T-helper 2 cell (primary cell): ENCODE measurements at places on chromosomes 2 and 18.
A peak's percentile ranks its signal among the peaks of the same experiment; 100 is the strongest.

DNA sequence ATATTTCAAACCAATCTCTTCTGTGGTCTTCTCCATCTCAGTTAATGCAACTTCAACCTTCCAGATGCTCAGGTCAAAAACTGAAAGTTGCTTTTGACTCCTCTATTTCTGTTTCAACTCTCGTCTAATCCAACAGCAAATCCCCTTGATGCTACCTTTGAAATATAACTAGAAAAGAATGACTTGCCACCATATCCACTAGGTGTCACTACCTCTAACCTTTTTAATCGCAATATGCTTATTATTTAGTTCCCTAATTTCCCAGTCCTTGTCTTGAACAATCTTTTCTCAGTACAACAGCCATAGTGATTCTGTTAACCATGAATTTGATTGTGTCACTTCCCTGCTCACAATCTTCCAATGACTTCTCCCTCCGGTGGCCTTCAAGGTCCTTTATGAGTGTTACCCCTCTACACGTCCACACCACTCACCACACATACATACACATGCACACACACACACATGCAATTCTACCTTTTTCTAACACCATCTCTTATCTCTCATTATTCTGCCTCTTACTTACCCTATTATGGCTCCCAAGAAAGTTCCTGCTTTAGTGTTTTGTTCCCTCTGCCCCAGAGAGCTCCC, 245.5 kb upstream of the KCNJ3 start:
- no peak for DNase-seq

DNA sequence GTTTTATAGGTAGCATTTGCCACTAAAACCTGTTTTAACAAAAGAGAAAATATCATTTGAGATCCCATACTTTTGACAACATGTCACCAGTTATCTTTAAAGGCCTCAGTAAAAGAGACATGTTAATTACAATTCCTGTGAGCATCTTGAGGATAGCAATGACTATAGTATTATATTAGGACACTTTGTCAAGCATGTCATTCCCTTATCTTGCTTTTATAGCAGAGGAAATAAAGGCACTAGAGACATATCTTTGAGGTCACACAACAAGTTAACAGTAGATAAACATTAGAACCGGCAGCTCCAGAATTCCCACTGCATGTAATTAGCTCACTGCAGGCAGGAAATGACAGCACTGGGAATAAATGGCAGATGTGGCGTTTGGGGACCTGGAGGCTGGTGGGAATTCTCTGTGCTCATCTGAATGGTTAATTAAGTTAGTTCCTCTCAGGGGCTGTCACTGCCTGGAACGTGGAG, 25.9 kb downstream of the LYPD6B start:
- DNase-seq: no peak

- DNase-seq: no peak
These were observed 47.2 kb upstream of the STON1 start for GRCh38 chr2:48482769-48483168.

- DNase-seq: no peak
These were observed 187.2 kb downstream of the INO80D start for GRCh38 chr2:205898744-205899143.

DNA sequence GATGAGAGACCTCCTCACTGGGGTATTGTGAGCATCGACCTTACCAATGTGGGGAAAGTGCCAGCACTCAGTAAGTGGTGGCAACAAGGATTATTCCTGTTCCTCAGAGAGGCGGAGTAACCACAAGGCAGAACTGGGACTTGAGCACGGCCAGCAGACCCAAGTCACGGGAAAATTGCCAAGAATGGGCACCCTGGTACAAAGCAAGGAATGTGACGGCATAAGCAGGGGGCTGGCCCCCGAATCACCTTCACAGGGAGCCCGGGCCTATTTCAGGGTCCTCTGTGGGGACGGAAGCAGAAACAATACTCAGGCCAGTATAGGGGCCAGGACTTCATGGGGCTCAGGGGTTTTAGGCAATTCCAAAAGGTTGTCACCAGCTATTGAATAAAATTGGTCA, 25.4 kb downstream of the CENPA start:
- DNase-seq: no peak

- no peak for DNase-seq
These were observed 514.7 kb upstream of the CDH7 start for GRCh38 chr18:65235966-65236624.

DNA sequence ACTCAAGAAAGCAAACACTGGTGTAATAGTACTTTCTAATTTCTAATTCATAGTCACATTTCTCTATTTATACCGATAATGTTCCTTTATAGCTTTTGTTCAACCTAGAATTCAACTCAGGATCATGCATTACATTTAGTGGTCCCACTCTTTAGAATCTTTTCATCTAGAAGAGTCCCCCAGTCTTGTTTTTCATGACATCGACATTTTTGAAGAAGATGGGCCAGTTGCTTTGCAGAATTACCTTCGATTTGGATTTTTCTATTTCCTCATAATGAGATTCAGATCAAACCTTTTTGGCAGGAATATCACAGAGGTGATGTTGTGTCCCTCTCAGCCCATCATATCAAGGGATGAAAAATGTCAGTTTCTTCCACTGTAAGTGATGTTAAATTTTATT, 35.3 kb downstream of the KIAA2012 start:
- DNase-seq: no peak

GRCh38 chr2:127437781-127438726, 19.8 kb downstream of the PROC start:
- no peak for DNase-seq

GRCh38 chr2:179239838-179240237, 24.8 kb downstream of the SESTD1 start:
- DNase-seq: no peak

GRCh38 chr18:49572611-49573345, 10.9 kb downstream of the LIPG start:
- no peak for DNase-seq

DNA sequence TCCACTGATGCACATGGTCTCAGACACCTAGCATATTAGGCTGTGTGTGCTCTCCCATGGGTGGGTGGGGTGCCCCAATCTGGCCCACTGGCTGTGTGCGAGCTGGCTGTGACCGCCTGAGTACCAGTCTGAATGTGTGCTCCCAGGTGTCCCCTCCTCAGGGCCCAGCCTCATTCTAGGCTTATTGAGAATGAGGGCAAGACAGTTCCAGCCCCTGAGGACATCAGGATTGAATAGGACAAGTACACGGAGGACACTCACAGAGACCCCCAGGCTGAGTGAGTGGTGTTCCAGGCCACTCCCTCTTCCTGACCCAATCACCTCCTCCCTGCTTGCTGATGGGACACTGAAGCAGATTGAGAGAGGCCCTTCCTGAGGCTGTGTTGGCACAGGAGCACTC, 116.1 kb upstream of the RAB6C start:
- no peak for DNase-seq

DNA sequence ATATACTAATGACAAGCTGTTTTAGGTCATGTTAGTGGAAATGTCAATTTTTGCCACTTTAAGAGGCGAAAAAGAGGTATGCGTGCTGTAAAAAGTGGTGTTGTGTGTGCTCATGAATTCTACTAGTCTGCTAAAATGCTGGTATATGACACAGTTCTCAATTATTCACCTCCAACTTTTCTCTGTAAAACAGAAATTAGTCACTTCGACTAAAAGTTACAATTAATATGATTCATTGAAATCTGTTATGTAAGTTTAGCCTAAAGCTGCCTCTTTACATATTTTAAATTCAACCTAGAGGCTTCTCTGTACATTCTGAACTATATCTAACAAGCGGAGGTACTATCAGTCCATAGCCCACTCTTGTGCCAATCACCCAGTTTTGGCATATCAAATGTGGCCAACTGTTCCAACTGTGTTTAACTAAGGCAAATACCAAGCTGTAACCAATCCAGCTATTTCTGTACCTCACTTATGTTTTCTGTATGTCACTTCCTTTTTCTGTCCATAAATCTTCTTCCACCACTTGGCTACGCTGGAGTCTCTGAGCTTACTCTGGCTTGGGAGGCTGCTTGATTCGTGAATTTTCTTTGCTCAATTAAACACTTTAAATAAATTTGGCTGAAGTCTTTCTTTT, 20.8 kb downstream of the BAZ2B start:
- DNase-seq: no peak

DNA sequence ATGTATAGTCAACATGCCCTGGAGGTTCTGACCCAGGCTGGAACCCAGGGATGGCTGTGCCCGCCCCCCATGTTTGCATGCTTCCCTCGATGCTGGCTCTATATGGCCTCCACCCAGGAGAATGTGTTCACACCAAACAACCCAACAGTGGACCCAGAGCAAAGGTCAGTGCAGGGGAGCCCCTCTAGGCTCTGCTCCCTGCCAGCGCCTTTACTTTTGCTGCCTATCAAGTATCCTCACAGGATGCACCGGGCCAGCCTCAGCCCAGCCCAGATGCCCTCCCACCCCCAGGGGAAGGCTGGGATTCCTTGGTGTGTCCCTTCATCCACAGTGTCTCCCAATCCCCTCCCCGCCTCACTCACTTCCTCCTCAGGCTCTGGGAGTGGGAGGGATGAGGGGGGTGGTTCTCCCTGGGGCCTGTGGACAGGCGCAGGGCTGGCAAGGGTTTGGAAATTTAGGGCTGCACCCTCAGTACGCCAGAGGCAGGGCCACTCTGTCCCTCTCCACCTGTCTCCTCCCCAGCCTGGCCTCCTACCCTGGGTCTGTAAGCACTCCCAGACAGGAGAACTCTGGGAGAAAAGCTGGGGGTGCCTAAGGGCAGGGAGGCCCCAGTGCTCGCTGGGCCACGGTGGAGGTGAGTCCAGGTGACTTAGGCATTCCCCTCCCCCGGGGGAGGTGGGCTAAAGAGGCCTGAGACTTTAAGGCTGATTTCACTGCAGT, 2.3 kb downstream of the ATP6V1B1 start:
- no peak for DNase-seq

DNA sequence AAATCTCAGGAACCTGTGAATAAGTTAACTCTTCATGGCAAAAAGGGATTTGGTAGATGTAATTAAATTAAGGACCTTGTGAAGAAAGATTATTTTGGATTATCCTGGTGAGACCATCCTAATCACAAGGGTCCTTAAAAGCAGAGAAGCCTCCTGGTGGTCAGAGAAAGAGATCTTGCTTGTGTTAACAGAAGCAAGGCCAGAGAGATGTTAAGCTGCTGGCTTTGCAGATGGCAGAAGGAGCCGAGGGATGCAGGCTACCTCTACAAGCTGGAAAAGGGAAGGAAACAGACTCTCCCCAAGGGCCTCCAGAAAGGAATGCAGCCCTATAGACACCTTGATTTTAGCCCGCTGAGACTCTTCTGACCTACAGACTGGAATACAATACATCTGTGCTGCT, 197.0 kb downstream of the STK39 start:
- no peak for DNase-seq

DNA sequence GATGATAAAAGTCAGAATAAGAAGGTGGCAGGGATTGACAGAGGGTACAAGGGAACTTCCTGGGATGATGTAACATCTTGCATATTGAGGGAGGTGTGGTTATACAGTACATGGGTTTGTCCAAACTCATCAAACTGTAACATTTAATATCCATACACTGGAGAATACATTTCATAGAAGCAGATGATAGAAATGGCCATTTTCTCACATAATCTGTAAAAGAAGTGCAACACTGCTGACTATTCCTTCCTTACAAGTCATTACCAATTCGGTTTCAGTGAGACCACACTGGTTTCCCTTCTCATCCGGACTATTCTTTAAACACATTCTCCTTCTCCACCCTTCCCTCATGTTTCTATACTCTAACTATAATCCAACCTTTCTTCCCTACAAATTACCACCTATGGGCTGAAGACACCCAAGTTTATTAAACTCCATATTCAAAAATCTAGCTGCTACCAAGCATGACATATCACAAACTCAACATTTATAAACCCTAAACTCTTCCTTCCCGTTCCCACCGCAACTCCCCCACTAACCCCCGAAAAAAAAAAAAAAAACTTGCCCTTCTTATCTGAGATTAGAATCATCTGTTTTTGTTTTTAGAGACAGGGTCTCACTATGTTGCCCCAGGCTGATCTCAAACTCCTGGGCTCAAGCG, 1.6 kb downstream of the COX7A2L start:
- no peak for DNase-seq

- no peak for DNase-seq
These were observed 79.6 kb upstream of the POMC start for GRCh38 chr2:25247792-25248512.

DNA sequence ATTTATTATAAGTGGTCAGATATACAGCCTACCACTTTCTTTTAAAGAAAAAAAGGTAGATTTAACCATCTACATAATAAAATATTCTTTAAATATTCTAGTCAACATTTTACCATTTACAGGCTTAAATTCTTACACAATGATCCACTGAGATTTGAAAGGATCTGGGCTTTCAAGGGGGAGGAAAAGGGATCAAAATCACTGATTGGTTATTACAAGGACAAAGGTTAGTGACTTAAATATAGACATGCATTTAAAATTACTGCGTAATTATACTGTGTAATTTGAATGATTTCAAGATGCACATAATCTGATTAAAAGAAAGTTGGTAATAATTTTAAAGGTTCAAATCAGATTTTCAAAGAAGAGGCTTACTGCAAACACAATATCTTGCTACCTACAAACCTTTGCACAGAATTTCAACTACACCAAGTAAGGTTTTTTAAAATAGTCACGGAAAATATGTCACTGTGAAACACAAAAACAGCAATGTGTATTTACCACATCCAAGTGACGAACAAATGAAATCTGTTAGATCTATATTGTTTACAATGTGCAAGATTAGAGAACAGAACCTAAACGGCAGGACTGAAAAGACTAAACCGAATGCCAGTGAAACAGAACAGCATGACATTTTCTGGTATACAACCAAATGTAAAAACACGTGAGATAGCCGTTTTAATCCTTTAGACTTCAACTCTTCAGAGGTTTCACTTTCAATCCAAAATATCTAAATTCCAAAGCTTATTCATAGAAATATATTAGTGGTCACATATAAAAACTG, 40.8 kb downstream of the RTN4 start:
- peak; percentile 68 for DNase-seq

GRCh38 chr2:95531254-95531771, 46.8 kb upstream of the TRIM43B start:
- DNase-seq: no peak

DNA sequence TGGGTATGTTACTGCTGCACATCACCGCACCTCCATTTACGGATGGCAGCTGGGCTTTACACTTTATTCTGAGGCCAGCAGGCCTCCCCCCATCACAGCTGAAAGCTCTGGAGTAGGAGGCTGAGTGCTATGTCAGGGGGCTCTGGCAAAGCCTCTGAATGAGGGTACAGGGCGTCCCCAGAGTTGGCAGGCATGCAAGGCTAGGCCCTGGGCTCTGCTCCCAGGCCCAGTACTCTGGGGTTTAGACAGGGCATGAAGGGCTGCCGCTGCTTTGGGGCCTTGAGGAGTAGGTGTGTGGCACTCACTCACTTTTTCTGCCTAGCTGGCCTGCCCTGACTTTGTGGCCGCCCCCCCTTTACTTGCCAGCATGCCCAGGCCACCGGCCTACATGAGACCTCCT, 90.8 kb downstream of the WDSUB1 start:
- DNase-seq: no peak

- no peak for DNase-seq
These were observed 149.2 kb upstream of the NCK2 start for GRCh38 chr2:105595536-105595935.

DNA sequence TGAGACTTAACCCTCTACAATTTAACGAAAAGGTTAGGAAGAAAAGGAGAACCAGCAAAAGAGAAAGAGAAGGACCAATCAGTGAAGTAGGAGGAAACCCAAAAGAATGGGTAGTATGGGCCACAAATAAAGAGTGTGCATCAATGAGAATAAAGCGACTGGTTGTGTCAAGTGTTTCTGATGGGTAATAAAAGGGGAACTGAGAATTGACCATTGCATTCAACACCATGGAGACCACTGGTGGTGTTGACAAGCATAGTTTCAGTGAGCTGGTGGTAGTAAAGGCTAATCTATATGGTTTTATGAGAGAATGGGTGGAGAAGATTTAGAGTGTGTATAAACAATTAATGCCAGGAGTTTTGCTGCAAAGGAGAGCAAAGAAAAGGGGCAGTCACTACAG, 75.4 kb downstream of the CSRNP3 start:
- DNase-seq: no peak
